ACHN (cell line): ENCODE measurements at places on chromosomes 12 and 14.

- no peak for DNase-seq
Measured at GRCh38 chr14:34046799-34047520, 96.1 kb upstream of the EGLN3 start.

GRCh38 chr12:94566345-94566744 lies 84.0 kb downstream of the TMCC3 start:
- no peak for DNase-seq

DNA sequence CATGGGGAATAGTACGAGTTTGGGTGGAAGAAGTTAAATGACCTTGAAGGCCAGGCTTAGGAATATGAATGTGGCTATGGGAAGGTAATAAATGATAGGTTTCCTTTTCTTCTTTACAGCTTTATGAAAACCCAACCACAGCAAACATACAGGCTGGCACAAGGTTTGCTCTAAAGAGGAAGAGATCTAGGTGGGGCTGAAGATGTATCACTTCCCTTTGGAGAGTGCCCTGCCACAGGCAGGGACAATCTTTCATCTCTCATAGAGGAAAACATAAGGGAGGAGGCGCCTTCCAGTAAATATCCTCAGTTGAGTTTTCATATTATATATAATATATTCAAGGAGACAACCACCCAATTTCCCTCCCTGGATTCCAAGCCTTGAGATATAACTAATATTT lies 72.9 kb upstream of the FRMD6 start:
- DNase-seq: no peak

GRCh38 chr12:28350502-28350901 lies 160.2 kb downstream of the CCDC91 start:
- DNase-seq: no peak

DNA sequence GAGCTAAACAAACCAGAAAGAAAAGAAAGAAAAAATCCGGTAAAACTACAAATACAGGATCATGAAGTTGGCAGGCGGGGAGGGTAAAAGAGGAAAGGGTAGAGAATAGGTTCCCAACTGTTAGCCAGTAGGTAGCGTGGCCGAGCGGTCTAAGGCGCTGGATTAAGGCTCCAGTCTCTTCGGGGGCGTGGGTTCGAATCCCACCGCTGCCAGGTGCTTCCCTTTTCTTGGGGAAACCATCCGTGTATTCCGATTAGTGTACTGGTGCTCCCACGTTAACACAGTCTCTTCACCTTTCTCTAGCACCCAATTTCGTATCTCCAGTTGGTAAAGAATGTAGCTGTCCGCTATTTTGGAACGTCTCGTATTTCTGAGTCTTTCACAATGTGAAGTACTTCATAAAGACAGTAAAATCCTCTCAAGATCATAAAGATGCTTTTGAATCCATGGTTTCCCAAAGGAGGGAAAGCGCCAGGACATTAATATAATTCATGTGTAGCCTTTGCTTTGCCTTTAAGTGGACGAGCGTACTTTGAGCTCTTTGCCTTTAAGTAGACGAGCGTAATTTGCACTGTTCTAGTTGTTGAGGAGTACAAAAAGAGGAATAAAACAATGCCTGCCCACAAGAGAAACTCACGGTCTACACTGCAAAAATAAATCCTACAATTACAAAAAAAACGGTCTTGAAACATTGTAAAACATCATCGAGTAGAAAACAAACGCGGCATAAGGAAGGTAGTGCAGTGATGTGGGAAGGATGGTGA lies 19.0 kb upstream of the RNASE12 start:
- DNase-seq: peak; percentile 67
